ENCODE measurements at places on chromosomes 2 and 18.
A peak's percentile ranks its signal among the peaks of the same experiment; 100 is the strongest.

- DNase-seq, result no peak
Observed at GRCh38 chr18:79941473-79942119, 9.9 kb downstream of the SLC66A2 start.

DNA sequence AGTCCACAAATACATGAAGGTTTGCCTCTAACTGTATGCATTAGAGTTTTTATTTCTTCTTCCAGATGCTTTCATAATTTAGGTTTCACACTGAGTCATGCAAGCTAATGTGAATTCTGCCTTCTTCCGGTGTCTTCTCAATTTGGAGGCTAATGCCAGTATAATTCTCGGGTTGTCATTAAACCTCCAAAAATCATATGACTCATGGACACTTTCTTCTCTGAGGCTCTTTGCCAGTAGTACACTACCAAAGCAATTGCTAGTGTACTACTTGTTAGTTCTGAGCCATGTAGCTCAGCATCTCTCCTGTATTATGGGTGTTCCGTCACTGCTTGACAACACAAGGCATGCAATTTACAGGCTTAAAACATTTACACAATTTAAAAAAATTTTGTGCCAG lies 137.1 kb downstream of the VWC2L start:
- DNase-seq, result no peak

DNA sequence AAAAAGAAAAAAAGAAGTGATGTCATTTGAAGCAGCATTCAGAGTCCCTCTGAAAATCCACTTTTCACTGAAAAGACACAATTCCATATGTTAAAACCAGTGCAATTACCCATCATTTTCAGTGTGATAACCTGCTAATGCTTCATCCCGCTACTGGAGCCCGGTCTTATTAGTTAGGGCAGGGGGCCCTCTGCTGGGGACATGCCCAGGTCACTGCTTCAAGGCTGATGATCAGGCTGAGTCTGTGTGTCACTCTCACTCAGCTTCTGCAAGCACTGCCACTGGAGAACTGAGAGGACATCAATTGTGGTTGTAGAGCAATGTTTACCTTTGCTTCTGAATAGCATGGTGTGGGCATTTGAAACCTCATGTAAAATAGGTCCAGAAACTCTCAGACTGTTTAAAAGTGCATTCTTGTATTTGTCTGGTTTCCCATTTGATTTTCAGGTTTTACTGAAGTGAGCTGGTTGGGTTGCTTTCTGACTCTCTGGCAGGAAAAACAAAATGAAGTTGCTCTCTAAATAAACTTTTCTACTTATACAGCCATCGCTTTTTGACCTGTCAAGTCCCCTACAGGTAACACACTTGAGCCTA lies 49.2 kb upstream of the NXPH2 start:
- peak; percentile 43 for DNase-seq

DNA sequence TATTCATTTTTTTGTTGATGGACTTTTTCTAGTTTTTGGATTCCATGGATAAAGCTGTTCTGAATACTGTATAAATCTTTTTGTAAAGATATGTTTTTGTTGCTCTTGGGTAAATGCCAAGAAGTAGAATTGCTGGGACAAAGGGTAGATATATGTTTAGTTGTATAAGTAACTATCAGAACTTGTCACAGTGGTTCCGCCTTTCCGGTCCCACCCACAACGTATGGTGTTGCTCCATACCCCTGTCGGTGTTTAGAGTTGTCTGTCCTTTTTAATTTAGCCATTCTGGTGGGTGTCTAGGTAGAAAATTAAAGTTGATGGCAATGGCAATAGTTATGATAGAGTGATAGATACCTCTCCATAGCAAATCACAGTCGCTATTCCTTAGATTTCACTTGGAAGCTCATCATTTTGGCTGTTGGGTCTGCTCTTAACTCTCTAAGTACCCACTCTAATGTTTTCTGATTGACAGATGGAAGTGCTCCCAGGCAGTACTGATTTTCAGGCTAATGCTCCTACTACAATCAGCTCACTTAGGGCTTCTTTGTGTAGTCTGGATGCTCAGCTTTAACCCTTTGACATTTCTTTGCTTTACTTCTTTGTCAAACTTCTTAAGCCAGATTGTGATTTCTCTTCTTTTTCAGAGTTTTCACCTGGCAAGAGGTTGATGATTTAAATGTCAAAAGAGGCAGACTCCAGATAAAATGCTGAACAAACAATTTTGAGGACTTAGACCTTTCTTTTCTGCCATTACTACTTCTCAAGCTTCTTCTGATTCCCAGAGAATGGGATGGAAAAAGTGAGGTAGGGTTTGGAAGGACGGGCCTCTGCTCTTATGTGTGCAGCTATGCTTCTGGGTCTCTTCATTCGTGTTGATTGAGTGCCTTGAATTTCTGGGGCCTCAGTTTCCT lies 156.4 kb downstream of the AQP4 start:
- no peak for DNase-seq
